ENCODE measurements at places on chromosomes 5 and 9.

DNA sequence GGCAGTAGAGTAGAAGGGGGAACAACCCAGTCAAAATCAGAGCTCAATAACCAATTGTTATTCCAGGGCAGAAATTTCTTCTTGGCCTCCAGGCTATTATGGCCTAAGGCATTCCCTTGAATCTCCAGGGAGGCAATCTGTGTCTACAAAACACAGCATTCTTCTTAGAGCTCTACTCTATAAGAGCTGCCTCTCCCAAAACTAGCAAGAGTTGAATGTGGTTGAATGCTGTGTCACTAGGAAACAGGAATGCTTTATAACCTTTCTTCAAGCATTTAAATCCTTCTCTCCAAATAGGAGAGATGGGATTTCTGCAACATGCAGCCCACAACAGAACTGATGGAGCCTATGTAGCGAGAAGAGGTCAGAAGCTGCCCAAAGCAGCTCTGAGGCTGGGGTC is 97.1 kb upstream of the APC start:
- ATAC-seq: no peak
- H3K4me3 ChIP-seq: no peak overlapping the region
- no peak overlapping the region for H3K27ac ChIP-seq
- peaks cover 13% of the 10 kb centered on the region for H3K4me1 ChIP-seq
- no peaks in the 10 kb centered on the region for H3K36me3 ChIP-seq

DNA sequence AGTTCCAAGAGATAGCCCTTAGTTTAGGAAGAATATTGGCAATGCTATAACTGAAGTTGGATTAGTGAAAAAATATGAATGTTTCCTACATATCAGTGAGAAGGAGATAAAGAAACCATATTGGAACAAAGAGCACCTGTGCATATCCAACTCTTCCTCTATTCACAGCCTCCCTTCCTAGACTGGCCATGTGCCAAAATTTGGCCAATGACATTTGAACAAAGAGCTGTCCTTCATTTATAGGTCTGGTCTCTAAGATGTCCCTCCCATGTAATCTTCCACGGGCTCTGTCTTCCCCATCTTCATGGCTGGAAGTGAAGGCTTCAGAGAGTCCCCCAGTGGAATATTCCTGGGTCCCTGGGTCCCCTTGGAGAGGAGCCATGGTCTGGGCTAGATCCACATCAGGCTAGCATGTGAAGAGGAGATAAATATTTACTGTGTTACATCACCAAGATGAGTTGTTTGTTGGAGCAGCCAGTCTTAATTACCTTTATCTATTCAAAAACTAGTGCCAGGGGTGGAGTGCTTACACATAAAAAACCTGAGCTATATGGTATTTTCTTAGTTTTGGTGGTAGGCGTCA is 190.0 kb upstream of the S1PR3 start:
- peaks cover 8% of the 10 kb centered on the region for H3K4me1 ChIP-seq
- H3K36me3 ChIP-seq: no peaks in the 10 kb centered on the region
- no peak overlapping the region for H3K4me3 ChIP-seq
- ATAC-seq: no peak
- peaks cover 13% of the 10 kb centered on the region for H3K27me3 ChIP-seq

- H3K4me3 ChIP-seq: no peak overlapping the region
- H3K27ac ChIP-seq: no peak overlapping the region
- peaks cover 18% of the 10 kb centered on the region for H3K27me3 ChIP-seq
- no peaks in the 10 kb centered on the region for H3K4me1 ChIP-seq
Measured at GRCh38 chr9:38020151-38021076, 48.6 kb downstream of the SHB start.

DNA sequence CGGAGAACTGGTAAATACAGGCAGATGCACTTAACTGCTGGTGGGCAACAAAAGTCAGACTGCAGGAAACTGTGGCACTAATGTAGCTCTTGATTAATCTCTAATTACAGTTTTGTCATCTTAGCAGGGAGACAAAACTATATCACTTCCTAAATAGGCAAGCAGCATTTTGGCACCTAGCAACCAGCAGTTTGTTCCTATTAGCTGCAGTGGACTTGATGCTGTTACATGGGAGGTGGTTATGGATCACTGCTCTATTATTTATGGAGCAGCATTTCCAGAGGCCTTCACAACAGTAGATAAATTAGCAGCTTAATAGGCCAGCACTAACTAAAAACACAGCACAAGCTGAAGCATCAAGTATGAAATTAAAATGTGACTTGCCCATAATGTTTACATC is 518.3 kb upstream of the ITGA1 start:
- no peak for ATAC-seq
- H3K4me3 ChIP-seq: no peak overlapping the region
- no peaks in the 10 kb centered on the region for H3K27me3 ChIP-seq
- no peaks in the 10 kb centered on the region for H3K4me1 ChIP-seq
- no peak overlapping the region for H3K27ac ChIP-seq

DNA sequence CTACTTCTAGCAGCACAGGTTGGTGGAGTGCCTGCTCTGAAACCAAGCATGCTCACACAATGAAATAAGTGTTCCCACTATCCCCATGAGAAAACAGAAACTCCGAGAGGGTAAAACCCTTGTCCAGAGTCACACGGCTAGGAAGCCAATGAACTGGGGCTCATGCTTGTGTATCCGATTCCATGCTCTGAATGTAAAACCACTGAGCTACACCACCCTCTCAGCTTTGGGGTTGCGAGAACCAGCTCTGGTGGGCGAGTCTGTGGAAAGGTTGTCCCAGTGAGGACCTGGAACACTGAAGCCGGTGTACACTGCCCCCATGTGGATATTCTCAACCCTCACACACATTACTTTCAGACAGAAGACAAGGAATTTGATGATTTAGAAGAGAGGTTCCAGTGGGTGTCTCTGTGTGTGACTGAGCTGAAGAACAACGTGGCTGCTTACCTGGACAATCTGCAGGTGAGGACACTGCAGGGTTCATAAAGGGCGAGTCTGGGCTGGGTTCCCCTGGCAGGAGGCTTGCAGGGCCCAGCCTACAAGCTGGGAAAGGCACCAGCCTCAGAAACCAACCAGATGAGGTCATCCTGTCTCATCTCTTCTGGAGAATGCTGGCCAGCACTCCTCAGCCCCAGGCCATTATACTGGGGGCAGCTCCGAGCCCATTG is 37.4 kb downstream of the ARHGEF37 start:
- ATAC-seq: peak; percentile 70
- no peaks in the 10 kb centered on the region for H3K27me3 ChIP-seq
- peak overlapping the region; percentile 33 for H3K4me3 ChIP-seq
- H3K4me1 ChIP-seq: peaks cover 38% of the 10 kb centered on the region
- no peaks in the 10 kb centered on the region for H3K36me3 ChIP-seq
- peak overlapping the region; percentile 93 for H3K27ac ChIP-seq

- H3K4me3 ChIP-seq: no peak overlapping the region
- no peaks in the 10 kb centered on the region for H3K4me1 ChIP-seq
- H3K36me3 ChIP-seq: no peaks in the 10 kb centered on the region
- H3K27ac ChIP-seq: no peak overlapping the region
- no peak for ATAC-seq
Measured at GRCh38 chr9:79196606-79197005, 375.2 kb upstream of the TLE4 start.

DNA sequence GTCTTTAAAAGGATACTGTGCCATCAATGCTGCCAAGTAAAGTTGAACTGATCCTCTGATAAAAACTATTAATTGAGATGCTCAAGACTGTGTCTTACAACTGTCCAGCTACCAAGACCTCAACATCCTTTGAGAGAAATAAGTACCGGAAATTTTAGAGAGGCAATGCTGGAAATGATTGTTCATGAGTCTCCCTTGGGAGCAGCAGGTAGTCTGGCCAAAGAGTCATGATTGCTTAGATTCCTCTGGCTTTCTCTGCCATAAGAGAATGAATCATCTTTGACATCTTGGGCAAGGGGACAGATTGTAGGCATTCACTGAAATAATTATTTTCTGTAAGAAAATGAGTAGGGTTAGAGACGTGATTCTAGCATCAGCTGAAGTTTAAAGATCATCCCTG is 466.6 kb upstream of the DAB2 start:
- H3K4me3 ChIP-seq: no peak overlapping the region
- H3K36me3 ChIP-seq: no peaks in the 10 kb centered on the region
- H3K4me1 ChIP-seq: no peaks in the 10 kb centered on the region

DNA sequence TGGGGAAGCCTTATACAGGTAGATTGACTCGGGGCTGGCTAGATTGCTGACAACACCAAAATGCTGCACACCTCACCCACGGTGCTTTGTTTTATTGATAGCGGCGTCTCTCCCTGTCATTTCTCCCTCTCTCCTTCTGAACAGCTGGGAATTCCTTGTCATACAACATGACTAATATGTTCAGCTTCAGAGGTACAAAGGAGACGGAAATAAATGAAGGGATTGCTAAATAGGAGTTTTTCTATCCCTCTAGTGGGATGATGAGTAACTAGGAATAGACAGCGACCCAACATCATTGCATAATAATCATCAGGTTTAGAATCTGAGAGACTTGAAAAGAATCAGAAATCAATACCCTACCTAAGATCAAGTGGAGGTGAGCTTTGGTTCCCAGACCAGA is 337.7 kb upstream of the PANK3 start:
- no peak overlapping the region for H3K27ac ChIP-seq
- H3K27me3 ChIP-seq: peaks cover 50% of the 10 kb centered on the region
- no peak for ATAC-seq
- H3K4me3 ChIP-seq: no peak overlapping the region
- peaks cover 20% of the 10 kb centered on the region for H3K4me1 ChIP-seq

DNA sequence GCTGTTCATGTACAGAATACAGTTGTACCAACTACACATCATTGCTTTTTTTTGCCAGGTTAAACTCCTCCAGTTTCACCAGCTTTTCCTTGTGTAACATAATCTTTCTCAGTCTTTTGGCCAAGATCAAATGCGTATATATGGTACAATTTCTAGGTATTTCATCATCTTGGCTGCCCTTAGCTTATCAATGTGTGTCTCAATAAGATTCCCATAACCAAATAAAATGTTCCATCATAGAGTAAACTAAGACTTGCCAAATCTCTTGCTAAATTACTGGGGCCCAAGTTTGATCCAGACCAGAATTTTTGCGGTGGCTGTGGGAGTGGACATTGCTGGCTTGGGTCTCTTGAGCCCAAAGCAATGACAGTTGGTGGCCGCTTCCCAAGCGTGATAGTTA is 24.3 kb upstream of the ERBIN start:
- no peak overlapping the region for H3K27ac ChIP-seq
- H3K27me3 ChIP-seq: no peaks in the 10 kb centered on the region
- H3K4me3 ChIP-seq: no peak overlapping the region
- no peaks in the 10 kb centered on the region for H3K36me3 ChIP-seq
- H3K4me1 ChIP-seq: no peaks in the 10 kb centered on the region

DNA sequence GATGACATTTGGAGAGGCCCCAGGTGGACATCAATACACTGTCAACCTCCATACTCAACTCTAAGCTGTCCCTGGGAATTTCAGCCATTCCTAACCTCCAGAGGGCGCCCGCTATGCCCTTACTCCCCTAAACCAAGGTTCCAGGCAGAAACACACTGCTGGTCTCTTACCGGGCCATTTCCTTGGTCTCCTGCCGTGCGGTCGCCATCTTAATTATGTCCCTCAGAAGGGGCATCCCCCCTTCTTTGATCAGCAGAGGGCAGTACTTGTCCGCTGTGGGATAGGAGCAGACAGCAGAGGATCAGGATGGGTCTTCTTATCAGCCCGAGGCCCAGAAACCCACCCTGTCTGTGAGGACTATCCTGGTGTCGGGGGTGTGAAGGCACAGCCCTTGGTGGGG is 9.3 kb upstream of the ZDHHC12 start:
- no peak overlapping the region for H3K27ac ChIP-seq
- H3K36me3 ChIP-seq: peaks cover 34% of the 10 kb centered on the region
- peaks cover 11% of the 10 kb centered on the region for H3K4me1 ChIP-seq
- ATAC-seq: peak; percentile 16
- no peaks in the 10 kb centered on the region for H3K27me3 ChIP-seq

DNA sequence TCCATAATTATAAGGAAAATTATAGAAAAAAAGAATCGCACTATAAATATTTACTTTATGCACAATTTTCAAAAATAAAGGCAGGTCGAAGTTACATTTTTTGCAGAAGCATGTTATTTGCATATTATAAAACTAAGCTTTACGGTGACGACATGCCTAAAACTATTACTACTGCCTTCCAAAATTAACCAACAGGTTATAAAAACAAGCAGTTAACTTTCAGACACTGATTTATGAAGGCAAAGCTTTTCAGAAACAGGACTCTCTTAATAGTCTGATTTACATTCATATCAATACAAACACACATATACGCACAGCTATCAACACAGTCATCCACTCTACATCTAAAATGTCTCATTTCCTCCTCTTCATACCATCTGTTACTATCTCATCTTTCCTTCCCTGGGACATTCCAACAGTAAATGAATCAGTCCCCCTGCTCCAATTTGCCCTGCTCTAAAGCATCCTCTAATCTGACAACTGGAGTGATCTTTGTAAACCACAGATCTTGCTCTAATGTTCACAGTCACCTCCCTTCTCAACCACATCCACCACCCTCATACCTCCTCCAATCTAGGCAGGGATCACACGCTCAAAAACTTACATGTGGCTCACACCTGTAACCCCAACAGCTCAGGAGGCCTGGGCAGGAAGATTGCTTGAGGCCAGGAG is 21.6 kb downstream of the FBXW11 start:
- no peak overlapping the region for H3K4me3 ChIP-seq
- H3K27ac ChIP-seq: peak overlapping the region; percentile 6
- peak; percentile 58 for ATAC-seq
- peaks cover 38% of the 10 kb centered on the region for H3K36me3 ChIP-seq
- peaks cover 70% of the 10 kb centered on the region for H3K4me1 ChIP-seq

DNA sequence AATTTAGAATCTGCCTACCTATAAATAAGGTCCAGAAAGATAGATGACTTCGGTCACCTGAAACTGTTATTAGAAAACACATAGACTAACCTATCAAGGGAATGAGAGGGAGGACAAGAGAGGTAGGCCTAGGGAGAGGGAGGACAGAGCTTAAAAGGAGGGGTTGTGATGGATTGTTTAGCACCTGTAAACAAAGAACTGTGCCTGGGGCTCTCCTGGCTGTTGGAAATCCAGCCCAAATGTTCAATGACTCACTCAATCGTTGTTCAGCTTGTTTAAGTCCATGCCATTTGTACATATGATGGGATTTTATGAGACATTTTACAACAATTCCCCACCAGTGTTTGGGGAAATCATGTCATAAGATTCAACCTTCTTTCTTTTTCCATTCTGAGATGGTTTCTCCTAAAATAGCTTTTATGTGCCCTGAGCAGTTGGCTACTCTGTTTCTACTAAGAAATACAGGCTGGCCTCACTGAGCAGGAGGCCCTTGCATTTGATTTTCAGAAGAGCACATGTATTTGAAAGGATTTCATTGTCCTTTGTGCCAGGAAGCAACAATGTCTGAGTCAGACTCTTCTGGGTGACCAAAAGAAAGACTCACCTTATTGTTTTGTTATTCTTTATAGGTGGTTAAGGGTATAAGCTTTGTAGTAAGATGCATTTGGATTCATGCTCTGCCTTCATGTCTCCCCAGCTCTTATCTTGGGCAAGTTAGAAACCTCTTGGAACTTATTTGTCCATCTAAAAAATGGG is 48.2 kb upstream of the GPR151 start:
- H3K4me3 ChIP-seq: no peak overlapping the region
- no peak overlapping the region for H3K27ac ChIP-seq
- no peaks in the 10 kb centered on the region for H3K4me1 ChIP-seq

All from stimulated activated memory B cell treated with anti-CD40 and anti-IgM and Interleukin-4, amounts not matched to agents 10 μg/mL and 1 μg/mL and 100 μg/mL, for 72 hours (primary cell).